ENCODE measurements at places on chromosomes 16 and 17. TPM values are rescaled to one million over a fixed set of nuclear protein-coding genes. Genes with fewer than 3 reads are reported as not detected.

Gene SOST
- not detected for total RNA-seq

Gene KRTAP3-1
- total RNA-seq, result not detected

Gene CBFA2T3
- total RNA-seq, result 11.0 TPM

Gene KRTAP4-1
- not detected for total RNA-seq

Gene TEKT5
- total RNA-seq, result 2.1 TPM

Gene KRTAP4-9
- total RNA-seq, result not detected

Gene KRT12
- not detected for total RNA-seq

Gene CA7
- total RNA-seq, result not detected

Gene FBXW10
- 0.60 TPM for total RNA-seq

Gene CDK5R1
- 0.68 TPM for total RNA-seq

Gene TPSB2
- 1.6 TPM for total RNA-seq

Gene SYNGR3
- total RNA-seq, result 0.30 TPM

Gene CDR2L
- 1.2 TPM for total RNA-seq

Gene SLFN14
- total RNA-seq, result 0.05 TPM

Gene PNMT
- 0.45 TPM for total RNA-seq

Gene REXO5
- total RNA-seq, result 1.7 TPM

Gene IL17C
- total RNA-seq, result not detected

Gene WNT9B
- total RNA-seq, result not detected

Gene SLC6A4
- total RNA-seq, result 0.13 TPM

Gene CRK
- total RNA-seq, result 33.7 TPM

Gene ABCA10
- total RNA-seq, result 3.1 TPM

Gene IL34
- total RNA-seq, result 0.58 TPM

Gene ALDH3A1
- 1.5 TPM for total RNA-seq

Gene NAGS
- 51.3 TPM for total RNA-seq

Measured in left lobe of liver (tissue), 2 donors.